ENCODE measurements at places on chromosomes 6 and 20.

GRCh38 chr20:4406627-4407026 is 315.1 kb upstream of the PRND start:
- no peak for DNase-seq

GRCh38 chr6:154370545-154370944 is 13.9 kb upstream of the IPCEF1 start:
- DNase-seq = no peak

GRCh38 chr20:43305749-43306148 is 116.0 kb upstream of the PTPRT start:
- no peak for DNase-seq

DNA sequence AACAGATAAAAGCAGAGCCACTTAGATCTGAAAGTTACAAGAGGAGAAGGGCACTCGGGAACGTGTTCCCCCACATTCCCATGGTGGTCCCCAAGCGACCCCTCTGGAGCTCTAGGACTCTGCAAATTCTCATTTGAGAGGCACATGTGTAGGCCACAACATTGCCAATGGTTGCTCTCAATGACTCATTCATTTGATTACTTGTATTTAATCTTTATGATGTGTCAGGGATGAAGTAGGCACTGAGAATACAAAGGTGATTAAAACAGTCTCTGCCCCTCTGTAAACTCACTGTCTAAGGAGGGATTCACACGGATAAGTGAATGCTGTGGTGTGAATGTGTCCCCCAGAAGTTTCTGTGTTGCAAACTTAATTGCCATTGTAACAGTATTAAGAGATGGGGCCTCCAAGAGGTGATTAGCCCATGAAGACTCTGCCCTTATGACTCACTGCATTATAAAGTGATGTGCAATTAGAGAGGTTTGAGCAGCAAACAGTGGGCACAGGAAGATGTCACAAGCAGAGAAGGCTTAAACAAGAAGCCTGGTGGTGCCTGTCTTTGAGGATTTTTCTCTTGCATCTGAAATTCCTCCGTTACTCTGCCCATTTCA is 34.0 kb upstream of the TRAM2 start:
- no peak for DNase-seq

GRCh38 chr6:166025149-166025898 is 142.3 kb downstream of the TBXT start:
- no peak for DNase-seq

- no peak for DNase-seq
Observed at GRCh38 chr6:102137859-102138258, 744.4 kb downstream of the GRIK2 start.
